A549 (cell line): ENCODE measurements at places on chromosomes 4 and X. TPM values are rescaled to one million over a fixed set of nuclear protein-coding genes. Genes with fewer than 3 reads are reported as not detected.

DNA sequence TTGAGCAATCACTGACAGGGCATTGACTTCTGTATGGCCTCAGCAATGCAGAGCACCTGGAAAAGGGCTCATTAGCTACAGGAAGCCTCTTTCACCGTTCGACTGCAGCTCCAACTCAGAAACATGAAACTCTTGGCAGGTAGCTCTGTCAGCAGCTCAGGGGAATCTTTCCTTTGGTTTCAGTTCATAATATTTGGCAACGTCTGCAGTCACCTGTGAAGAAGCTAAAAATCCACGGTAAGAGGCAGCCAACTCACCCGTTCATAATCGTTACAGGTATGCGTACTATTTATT, 354.9 kb downstream of the CAMK2D start:
- DNase-seq = no peak

DNA sequence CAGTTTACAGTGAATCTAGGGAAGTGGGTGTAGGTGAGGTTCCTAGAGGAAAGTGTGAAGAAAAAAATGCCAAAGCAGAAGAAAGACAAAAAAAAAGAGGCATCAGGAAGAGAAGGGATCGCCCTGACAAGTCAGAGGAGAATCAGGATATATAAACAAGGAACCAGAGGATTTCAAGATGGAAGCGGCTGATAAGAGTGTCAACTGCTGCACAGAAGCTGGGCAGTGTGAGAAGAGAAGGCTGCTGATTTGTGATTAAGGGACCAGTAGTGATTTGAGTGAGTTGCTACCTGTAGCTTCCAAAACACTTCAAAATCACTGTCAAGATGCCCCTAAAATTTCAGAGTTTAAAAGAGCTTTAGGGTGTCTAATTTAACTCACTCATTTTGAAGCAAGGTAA, 258.2 kb downstream of the PPP3CA start:
- DNase-seq = no peak

DNA sequence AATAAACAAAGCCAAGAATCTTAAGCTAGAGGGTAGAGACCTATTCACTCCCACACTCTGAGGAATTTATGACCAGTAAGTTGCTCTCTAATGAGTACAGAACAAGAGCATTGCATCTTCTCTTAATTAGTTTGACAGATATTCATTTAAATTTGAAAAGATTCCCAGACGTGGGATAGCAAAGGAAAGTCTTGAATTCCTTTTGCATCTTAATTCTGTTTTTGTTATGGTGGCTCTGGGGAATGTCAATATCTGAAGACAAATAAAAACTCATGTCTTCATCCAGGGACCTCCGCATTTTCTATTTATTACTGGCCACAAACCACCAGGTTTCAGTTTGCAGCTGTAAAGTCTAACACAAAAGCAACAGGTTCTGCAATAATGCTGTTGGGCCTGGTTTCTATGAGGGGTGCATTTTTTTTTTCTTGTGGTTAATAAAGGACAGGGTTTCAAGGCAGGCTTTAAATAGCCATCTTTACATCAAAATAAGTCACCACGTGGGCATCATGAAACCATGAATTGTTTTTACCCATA, 172.3 kb downstream of the SHROOM3 start:
- DNase-seq = no peak

DNA sequence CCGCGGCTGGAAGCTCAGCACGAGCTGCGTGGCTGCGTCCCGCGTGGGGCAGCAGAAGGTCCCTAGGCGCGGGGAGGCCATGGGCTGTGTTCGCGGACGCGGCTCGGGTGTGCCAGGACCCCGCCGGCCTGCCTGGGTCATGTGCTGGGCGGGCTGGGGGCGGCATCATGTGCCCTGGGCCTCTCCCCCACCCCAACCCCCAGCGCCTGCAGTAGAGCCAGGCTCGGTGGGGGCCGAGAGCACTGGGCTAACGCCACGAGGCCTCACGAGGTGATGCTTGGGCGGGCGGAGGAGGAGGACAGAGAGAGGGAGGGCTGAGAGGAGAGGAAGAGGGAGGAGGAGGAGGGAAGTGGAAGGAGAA, at the start of gene GPR143:
GPR143 (minus strand) TSS at position 111 of the 361 bp plus-strand sequence; CDS start at position 81, 30 bp downstream.
- no peak for DNase-seq

- no peak for DNase-seq
These were observed 18.4 kb downstream of the NOP14 start for GRCh38 chr4:2944586-2945526.

DNA sequence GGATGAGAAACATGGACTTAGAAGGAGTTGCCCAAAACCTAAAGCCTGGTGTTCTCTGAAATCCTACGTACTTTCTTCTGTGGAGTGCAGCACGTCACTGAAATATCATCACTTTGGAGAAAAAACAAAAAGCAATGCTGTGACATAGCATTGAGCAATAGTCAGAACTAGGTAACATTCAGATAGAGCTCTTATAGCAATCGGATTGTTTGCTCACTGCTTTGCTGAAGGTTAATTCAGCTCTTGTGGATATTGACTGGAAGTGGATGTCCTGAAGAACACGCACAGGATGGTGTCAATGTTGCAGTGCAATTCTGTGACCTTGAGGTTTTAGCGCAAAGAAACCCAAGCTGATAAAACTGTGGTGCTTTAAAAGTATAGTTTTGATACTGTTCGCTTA, 114.2 kb upstream of the GRXCR1 start:
- DNase-seq = no peak

DNA sequence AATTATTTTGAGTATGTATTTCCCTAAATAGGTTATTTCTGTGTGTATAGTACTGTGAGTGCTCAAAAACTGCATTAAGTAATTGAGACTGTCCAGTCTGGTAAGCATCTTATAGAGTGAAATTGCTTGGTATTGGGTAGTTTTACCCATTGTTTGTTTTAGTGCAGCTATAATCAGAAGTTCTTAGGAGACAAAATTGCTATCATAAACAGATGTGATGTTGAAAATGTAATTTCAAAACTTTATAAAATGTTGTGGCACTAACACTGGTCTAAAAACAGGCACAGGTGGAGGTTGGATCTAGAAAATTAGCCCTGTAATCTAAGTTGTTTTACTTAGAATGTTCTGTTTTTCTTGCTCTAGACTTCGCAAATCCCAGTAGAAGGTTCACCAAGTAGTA, 46.8 kb downstream of the RAPGEF2 start:
- no peak for DNase-seq

- DNase-seq = no peak
These were observed 87.3 kb upstream of the ZNF81 start for GRCh38 chrX:47749185-47749967.

DNA sequence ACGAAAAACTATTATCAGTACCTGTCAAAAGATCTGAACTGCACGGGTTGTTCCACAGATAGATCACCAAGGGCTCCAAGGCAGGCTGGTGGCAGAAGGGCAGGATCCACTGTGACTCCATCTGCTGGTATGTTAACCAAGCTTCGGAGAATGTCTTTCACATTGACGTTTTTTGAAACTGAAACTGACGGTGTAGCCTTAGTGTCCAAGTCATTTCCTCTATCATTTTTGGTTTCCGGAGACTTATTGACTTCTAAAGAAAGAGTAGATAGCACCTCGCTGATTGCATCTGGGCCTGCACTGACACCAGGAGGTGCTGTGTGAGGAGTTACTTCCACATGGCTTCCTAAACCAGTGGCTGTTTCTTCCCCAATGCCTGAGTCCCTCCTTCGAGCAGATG, 186.9 kb downstream of the LRBA start:
- DNase-seq = no peak

DNA sequence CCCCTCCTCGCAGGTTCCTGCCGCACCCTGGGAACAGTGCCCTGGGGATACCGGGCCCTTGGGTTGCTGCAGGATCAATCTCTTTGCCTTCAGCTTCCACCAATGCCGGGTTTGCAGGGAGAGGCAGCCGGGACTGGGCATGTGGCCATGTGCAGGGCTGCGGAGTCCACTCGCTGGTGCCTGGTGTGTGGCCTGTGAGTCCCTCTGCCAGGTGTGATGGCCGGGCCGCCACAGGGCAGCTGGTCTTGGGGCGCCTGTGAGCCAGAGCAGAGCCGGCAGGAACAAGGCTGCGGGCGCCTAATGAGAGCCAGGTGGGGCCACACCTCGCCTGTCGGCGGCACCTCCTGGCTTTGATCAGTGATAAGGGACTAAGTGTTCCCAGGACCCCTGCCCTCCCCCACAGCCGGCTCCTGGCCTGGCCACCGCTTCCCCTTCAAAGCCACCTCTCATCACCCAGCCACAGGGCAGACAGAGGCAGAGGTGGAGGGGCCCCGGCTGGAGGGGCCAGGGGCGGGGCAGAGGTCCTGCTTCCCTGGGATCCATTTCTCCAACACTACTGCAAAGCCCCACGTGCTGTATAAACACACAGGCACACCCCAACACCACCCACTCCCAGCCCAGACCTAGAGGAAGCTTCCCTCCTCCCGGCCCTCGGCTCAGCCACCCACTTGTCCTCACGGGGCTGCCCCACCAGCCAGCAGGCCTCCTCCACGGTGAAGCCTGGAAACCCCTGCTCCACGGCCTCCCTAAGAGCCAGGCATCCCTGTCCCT, 132.7 kb downstream of the CPZ start:
- no peak for DNase-seq

DNA sequence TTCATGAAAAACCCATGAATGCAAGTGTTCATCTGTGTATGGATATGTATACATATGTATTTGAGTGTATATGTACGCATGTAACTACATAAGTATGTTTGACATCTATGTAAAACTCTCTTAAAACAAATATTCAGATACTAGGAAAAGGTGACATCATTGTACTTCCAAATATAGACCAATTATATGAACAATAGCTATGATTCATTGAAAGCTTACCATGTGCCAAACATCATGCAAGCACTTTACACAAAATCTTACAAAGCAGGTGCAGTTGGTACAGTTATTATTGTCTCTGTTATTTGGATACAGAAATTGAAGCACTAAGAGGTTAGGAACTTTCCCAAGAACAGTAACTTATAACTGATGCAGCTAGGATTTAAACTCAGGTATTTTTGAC, 21.4 kb downstream of the MAGEB17 start:
- DNase-seq = no peak

DNA sequence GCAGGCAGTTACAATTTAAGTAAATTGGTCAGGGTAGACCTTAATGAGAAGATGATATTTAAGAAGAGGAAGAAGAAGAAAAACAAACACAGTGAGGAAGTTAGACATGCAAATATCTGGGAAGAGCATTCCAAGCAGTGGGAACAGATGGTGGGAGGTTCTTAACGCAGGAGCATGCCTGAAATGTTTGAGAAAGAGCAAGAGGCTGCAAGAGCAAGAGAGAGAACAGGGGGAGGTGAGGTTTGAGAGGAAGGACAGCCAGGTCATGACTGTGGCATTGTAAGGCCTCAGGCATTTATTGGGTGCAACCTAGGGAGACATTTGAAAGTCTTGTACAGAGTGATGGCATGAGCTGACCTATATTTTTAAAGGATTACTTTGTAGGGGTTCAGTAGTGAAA, 136.0 kb downstream of the UGT8 start:
- DNase-seq = no peak

- no peak for DNase-seq
These were observed 59.7 kb upstream of the MTM1 start for GRCh38 chrX:150508451-150509367.

DNA sequence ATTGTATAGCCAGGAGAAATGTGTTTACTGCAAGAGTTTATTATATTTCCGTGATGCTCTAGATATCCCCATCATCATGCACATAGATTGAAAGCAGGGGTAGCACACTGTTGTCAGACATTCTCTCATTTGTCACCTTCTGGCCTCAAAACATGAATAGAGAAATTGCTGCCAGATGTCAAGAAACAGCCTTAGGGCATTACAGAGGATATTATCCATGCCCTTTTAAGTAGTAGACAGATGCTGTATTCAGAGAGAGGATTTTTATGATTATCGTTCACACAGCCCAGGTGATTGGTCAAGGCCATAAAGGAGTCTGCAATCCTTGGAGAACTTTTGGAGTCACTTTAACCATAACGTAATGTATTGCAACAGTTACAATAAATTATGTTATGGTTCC, 1961.5 kb upstream of the TENM3 start:
- no peak for DNase-seq

DNA sequence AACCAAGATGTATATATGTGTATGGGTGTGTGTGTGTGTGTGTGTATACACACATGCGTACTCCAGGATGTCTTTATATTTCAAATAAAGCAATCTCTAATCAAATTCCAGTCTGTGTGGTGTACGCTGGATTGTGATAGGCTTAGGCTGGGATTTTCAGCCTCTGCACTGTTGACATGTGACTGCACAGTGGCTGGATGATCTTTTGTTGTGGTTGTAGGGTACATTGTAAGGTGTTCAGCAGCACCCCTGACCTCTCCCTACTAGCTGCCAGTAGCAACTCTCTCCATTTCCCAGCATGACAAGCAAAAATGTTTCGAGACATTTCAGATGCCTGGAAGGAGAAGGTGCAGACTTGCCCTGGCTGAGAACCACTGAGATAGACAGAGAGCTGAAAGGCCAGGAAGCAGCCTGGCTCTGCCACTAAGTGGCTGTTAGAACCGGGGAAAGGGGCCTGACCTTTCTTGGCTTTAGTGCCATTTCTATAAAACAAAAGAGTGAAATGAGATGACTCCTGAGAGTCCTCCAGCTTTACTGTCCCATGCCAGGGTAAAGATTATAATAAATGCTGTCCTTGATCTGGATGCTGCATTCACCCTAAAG, 10.5 kb downstream of the PGM2 start:
- no peak for DNase-seq

GRCh38 chr4:96139251-96139929, 299.5 kb downstream of the PDHA2 start:
- no peak for DNase-seq

DNA sequence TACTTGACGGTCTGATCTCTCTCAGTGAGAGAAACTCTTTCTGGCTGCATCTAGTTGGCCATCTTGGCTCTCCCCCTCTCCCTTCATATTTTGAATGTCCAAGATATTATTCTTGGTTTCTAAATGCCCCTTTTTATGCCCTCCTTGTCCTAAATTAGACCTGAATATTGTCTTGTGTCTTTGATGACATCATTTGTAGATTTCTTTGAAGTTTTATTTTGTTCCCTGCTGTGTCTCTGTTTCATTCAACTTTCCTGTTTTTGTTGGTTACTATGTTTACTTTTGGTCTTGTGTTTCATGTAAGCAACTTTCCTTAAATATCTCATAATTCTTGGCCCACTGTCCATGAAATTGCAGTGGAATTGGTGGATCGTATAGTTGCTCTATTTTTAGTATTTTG, 46.1 kb upstream of the PASD1 start:
- DNase-seq = no peak

The GRIA2 gene
- not detected in 3 replicates for polyA plus RNA-seq

The SPANXN3 gene
- polyA plus RNA-seq = not detected in 3 replicates

The SRPX gene
- polyA plus RNA-seq = 2.7 to 4.4 TPM (median 3.8 TPM) in 3 replicates

The MAGEB10 gene
- polyA plus RNA-seq = not detected in 3 replicates

The DKC1 gene
- 165 to 190 TPM (median 166 TPM) in 3 replicates for polyA plus RNA-seq

The SLC2A9 gene
- 0.62 to 1.0 TPM (median 0.76 TPM) in 3 replicates for polyA plus RNA-seq

The SLC6A14 gene
- polyA plus RNA-seq = not detected in 3 replicates

The STOX2 gene
- polyA plus RNA-seq = 2.2 to 2.7 TPM (median 2.5 TPM) in 3 replicates

The IL21 gene
- not detected in 3 replicates for polyA plus RNA-seq
